ENCODE measurements at places on chromosomes 13 and 19.
A peak's percentile ranks its signal among the peaks of the same experiment; 100 is the strongest.

- no peak for DNase-seq
These were observed 6.7 kb downstream of the DNM2 start for GRCh38 chr19:10724573-10725071.

- no peak for DNase-seq
These were observed 20.6 kb downstream of the ELAVL3 start for GRCh38 chr19:11460207-11460606.

GRCh38 chr19:19460761-19461265, 54.5 kb downstream of the TSSK6 start:
- DNase-seq, result peak; percentile 66

GRCh38 chr13:87398047-87398446, 273.1 kb upstream of the SLITRK5 start:
- DNase-seq, result no peak

DNA sequence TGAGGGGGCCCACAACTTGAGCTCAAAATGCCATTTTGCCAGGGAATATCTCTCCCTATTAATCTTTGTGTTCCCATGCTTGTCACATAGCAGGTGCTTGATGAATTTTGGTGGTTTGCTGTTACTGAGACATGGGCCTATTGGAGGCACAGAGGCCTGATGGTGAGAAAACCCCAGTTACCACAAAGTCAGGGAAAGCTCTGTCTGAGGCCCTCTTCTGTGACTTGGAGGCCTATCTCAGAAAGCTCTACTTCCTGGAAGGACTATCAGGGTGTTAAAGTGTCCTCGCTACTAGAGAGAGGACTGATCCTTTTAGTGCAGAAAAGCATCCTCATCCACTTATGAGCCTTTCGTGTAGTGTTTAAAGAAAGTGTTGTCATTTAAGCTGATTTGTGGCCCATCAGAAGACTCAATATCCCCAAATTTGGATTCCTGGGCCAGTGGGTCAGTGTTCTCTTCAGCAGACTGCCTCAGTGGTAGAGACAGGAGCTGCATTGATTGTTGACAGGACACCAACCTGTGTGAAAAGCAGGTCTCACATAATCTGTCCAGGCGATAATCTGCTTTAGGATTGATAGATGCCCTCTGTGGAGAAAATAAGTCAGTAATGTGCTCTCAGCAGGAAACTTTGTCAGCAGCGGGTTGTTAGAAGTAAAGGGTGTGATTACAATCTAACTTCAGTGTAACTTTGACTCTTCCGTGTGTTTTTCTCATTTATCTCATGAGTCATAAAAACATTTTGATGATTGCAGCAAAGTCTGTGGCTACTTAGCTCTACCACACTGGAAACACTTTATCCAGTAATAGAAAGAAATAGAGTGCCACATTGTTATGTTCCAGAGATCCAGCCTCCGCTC, 121.0 kb downstream of the AKAP11 start:
- no peak for DNase-seq

DNA sequence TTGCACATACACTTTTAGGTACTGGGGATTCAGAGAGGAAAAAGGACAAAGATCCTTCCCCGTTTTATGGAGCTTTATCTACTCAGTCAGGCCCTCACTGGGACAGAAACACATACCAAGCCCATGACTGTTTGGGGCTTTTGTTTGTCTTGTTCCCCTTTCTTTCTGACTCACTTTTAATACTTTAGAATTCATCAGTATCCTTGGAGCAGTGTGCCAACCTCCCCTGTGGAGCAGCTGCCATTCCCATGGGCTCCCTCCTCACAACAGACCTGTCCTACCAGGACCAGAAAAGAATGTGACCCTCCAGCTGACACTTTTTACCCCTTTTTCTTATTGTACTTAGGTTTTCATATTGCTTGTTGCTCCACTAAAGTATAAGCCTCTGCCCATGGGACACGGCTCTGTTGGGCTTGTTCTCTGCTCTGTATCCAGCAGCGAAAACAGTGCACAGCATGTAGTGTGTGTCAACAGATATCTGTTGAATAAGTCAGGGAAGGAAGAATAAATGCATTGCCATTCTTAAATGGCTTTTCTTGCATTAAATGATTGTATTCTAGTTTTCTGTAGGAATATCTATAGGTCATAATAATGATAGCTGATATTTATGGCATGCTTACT, 431.1 kb downstream of the EFNB2 start:
- no peak for DNase-seq

DNA sequence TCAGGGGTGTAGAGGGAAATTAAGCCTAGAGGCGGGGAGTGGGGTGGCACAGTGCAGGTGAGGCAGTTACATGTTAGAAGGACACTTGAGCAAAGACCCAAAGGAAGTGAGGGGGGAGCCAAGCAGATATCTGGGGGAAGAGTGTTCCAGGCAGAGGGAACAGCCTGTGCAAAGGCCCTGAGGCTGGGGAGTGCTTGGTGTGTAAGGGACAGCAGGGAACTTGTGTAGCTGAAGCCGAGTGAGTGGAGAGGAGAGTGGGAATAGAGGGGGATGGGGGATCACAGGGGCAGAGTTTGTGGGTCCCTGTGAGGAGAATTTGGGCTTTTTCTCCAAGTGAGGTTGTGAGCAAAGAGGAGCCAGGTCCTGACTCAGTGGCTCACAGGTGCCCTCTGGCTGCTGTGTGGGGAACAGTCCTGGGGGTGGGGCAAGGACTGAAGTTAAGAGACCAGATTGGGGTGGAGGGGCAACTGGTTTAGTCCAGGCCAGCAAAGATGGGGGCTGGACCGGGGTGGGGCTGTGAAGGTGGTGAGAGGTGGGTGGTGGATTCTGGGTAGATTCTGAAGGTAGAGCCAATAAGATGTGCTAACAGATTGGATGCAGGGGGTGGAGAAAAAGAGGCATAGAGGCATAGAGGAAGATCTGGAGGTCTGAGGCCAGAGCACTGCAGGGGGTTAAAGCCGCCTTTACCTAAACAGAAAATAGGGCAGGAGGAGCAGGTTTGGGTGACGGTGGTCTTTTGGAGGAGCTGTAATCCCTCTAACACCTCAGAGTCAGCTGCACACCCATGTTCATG, 75.3 kb downstream of the CACNA1A start:
- DNase-seq, result peak; percentile 48

- DNase-seq, result peak; percentile 21
These were observed at the start of gene LMTK3 for GRCh38 chr19:48511800-48512503. Gene LMTK3, minus strand, starts transcription at chr19:48511835. Its CDS starts 259 bp downstream, at chr19:48511576.

DNA sequence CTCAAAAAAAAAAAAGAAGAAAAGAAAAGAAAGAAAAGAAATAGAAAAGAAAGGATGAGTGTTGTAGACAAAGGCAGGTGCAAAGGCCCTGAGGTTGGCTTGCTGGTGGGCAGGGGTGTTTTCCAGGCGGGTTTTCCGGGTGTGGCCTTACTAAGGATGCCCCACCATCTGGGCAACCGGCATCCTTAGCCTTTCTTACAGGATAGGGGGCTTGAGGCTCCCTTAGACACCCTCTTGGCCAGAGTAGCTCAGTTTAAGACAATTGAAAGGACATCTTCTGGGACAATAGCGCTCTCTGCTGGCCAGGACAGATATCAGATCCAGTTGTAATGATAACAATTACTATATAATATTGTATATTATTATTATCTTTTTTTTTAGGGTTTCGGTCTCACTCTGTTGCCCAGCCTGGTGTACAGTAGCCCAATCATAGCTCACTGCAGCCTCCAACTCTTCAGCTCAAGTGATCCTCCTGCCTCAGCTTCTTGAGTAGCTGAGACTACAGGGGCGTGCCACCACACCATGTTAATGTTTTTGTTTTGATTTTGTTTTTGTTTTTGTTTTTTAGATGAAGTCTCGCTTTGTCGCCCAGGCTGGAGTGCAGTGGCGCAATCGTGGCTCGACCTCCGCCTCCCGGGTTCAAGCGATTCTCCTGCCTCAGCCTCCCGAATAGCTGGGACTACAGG, 1.4 kb upstream of the QTRT1 start:
- peak; percentile 85 for DNase-seq

DNA sequence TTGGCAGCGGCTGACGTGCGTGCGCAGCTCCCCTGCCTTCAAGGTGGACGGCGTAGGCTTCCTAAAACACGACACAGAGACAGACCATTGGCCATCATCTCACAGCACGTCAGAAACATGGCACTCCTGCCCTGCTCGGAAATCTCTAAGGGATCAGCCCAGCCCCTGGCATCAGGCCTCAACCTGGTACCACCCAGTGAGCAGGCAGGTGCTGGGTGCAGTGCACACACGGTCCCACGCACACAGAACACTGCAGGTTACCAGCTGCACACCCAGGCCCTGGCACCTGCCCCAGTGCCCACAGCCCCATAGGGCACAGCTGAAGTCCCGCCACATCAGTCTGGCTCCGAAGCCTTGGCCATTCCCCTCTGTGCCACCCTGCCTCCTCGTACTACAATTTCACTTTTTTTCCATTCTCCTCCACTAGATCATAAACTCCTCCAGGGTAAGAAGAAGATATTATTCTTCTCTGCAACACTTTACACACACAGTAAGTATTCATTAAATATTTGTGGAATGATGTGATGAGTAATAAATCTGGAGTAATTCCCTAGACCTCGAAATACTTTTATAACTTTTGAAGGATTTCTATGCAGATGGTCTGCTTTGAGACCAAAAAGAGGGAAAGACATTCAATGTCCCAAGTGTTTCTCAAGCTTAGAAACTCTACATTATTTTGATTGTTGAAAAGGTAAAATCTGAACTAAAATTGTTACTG, 156.4 kb downstream of the COL4A1 start:
- DNase-seq, result no peak

DNA sequence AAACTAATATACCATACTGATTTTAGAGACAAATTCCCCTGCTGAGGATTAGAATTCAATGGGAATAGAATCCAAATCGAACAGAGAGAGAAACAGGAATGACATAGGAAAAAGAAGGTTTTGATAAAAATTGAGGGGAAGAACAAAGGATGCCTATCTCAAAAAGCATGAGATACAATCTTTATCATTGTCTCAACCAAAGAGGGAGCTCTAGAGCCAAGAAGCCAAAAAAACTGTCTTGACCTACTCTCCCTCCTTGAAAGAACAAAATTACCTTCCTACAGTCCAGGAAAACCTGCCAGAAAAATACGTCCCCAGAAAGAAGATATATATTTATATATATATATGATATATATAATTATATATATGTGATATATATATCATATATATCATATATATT, 39.2 kb upstream of the MIR17HG start:
- DNase-seq, result no peak

GRCh38 chr13:108377646-108378206, 108.2 kb downstream of the TNFSF13B start:
- DNase-seq, result no peak

- no peak for DNase-seq
These were observed 14.6 kb downstream of the YIPF2 start for GRCh38 chr19:10913716-10914340.

GRCh38 chr13:75770592-75771011, 134.5 kb downstream of the LMO7 start:
- DNase-seq, result no peak

DNA sequence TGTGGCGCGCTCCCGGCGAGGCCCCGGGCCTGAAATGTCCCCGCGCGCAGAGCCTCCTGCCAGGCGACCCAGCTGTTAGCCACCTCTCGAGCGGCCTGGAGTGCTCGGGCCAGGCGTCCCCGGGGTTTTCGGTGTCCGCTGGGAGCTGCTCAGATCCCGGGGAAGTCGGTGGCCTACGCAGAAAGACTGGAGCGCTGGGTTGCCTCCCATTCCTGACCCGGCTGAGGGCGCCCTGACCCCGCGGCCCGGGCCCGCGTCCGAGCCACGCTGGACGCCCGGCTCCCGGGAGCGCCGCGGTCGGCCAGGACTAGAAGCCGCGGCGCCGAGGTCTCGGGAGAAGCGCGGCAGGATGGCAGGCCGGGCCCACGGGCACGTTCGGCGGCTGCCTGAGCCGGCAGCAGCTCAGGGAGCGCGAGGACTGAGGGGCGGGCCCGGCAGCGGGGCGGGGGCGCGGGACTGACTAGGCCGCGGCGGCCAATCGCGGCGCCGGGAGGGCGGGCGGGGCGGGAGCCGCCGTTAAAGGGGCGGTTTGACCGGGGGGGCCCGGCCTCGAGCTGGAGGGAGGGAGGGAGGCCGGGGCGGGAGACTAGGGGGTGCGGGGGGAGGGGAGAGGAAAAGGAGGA, 1.3 kb upstream of the ZIC2 start:
- peak; percentile 74 for DNase-seq

GRCh38 chr19:17209126-17210036, 5.8 kb upstream of the USE1 start:
- no peak for DNase-seq

DNA sequence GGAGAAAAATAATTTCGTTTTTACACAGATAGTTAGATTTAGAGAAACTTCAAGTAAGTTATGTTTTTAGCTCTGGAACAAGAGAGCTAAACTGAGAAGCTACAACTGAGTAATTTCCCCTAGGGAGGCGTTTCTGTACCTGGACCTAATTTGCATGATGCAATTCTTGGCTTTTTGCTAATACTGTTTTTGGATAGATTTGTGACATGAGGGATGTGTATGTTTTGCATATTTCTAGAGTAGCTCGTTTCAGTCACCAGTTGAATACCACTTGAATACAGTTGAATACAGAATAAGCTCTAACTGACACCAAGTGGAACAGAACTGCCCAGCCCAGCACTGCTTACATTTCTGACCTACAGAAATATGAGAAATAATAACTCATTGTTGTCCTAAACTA, 1227.9 kb upstream of the SPRY2 start:
- no peak for DNase-seq

DNA sequence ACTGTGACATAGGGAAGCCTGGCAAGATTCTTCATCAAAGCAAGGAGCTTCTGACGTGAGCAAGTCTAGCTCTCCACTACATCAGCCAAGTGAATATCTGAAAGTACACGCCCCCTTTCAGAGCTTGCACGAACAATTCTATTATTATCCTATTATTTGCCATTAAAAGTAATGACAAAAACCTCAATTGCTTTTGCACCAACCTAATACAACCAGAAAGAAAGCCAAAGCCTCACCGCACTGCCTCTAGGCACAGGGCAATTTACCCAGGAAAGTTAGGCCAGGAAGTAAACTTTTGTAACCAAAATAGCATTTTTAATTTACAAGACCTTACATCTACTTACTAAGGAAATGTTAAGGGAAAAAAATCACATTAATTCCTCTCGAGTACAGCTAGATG, 41.2 kb downstream of the LATS2 start:
- no peak for DNase-seq

- peak; percentile 41 for DNase-seq
These were observed 6.2 kb downstream of the CARD8 start for GRCh38 chr19:48249502-48250014.

- no peak for DNase-seq
These were observed 21.7 kb downstream of the PRKCSH start for GRCh38 chr19:11457115-11457514.

- DNase-seq, result no peak
These were observed 52.8 kb downstream of the SPTBN4 start for GRCh38 chr19:40519352-40520322.

- no peak for DNase-seq
These were observed 15.8 kb upstream of the GJB6 start for GRCh38 chr13:20247963-20248362.

GRCh38 chr13:37501187-37501586, 97.4 kb downstream of the POSTN start:
- no peak for DNase-seq

- DNase-seq, result peak; percentile 66
These were observed at the start of gene LRRC25 for GRCh38 chr19:18397242-18398202. Gene LRRC25, minus strand, starts transcription at chr19:18397622. Its CDS starts 659 bp downstream, at chr19:18396963.
